HS-27A (cell line): ENCODE measurements at places on chromosomes 4 and X.

DNA sequence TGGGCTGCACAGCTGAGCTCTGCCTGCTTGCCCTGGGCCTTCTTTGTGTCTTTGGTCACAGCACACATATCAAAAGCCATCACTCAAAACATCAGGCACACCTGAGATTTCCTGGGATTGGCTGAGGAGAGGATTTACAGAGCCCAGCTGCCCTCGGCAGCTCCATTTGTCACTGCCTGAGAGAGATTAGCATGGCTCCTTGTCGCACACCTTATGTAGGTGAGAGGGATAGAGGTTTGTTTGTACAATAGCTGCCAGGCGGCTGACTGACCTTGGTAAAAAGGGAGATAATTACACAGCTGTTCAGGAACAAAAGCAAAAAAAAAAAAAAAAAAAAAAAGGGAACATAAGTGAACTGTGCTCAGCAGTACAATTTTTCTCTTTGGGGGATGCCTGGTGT is 63.2 kb downstream of the MGST2 start:
- no peak for DNase-seq

DNA sequence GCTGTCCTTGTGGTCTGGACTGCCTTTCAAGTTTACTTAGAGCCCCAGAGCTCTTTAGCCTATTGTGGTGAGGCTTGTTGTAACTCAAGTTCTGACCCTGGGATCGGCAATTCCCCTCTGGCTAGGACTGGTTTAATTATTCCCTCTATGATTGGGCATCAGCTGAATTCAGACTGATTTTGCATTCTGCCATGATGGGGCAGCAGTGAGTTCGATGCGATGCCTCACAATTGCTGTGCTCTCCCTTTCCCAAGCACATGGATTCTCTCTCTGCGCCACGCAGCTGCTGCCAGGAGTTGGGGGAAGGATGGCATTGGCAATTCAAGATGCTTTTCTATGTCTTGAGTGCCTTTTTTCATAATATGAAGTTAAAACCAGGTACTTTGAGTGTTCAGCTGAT is 327.8 kb upstream of the CXorf51B start:
- no peak for DNase-seq

DNA sequence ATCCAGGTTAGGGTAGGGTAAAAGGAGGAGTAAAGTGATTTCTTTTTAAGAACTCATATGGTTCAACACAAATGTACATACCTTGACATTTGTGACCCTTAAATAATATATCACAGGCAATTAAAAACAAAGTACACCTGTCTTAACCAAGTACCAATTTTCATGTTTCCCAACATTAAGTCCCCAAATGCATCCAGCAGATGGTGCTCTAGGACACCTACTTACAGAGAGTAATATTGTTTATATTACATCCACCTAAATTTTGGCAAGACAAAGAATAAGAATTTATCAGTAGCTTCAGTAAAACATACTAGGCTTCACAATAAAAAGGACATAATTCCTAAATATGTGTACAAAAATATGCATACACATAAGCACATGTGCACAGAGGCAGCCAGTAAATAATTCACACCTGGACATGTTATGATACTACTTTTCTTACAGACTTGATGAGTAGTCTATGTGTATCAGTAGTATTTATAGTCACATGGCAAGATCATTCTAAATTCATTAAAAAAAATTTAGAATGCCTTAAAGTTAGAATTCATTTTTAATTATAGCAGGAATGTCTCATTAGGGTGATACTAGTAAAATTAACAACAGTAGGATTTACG is 219.7 kb downstream of the DCLK2 start:
- DNase-seq: no peak

DNA sequence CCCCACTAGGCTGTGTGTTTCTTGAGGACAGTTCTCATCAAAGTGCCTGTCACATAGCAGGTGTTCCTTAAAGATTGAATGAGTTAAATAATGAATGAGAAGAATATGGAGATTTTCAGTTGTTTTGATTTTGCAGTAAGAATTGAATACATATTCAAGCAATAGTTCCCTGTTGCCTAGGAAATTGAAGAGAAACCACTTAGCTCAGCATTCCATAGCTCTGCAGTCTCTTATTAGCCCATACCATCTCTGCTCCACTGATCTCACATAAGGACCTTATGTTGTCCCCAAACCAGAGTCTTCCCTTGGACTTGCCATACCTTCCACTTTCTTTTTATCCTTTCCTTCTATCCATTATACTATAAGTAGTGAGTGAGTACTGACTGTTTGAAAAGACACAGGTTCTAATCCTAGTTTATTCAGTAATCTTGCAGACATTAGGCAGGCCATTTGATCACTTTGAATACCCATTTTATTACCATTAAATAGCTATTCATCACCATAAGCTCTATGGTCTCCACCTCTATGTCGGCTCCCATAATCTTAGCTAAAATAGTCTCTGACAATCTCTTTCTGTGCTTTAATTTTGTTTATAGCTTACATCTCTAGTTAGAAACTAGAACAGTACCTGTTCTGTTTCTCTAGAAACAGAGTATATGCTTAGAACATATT is 1059.6 kb upstream of the SLIT2 start:
- DNase-seq: no peak

GRCh38 chrX:40945361-40945713 is 139.9 kb upstream of the USP9X start:
- DNase-seq: no peak
